ENCODE measurements at places on chromosomes 11 and 22.

GRCh38 chr22:44381761-44382115, 69.0 kb upstream of the SHISAL1 start:
- no peak for DNase-seq

DNA sequence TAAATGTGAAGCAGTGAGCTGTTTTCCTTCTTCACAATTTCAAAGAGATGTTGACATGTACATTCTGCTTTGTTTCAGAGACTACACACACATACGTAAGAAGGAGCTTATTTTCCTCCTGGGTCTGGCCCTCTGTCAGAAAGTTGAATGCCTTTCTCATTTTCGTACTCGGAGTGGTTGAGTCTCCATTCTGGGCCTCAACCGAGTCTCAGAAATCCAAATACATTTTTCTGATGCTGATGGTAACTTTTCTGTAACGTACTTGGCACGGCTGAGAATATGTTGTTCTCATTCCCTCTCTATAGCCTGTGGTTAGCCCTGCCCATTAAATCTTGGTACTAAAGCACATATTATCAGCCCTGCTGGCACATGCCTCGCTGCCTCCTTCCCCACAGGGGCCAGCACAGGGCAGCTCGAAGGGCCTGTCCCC, 25.3 kb downstream of the PARVA start:
- no peak for DNase-seq

GRCh38 chr11:73597336-73597955, 466 bp downstream of the FAM168A start:
- DNase-seq: no peak

GRCh38 chr11:107561688-107562087, 3.8 kb downstream of the ALKBH8 start:
- DNase-seq: no peak

- DNase-seq: no peak
These were observed 116.7 kb downstream of the SGSM3 start for GRCh38 chr22:40486962-40487602.

DNA sequence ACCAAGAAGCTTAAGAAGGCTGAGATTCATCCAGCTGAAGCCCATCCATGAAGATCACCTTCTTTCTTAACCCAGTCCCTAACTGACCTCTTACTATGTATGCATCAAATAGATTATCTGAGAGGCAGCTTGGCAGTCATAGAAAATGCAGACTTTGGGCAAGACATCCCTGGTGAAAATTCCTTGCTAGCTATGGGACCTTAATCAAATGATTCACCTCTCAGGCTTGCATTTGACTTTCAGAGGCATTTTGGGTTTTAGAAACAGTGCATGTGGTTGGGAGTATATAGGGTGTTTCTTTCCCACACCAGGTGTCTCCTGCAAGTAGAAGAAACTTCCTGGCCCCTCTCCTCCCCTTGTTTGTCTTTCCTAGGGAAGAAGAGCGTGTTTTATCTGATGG, 188.5 kb upstream of the ISX start:
- no peak for DNase-seq

- DNase-seq: no peak
These were observed 14.6 kb upstream of the FLRT1 start for GRCh38 chr11:64020976-64021756.

DNA sequence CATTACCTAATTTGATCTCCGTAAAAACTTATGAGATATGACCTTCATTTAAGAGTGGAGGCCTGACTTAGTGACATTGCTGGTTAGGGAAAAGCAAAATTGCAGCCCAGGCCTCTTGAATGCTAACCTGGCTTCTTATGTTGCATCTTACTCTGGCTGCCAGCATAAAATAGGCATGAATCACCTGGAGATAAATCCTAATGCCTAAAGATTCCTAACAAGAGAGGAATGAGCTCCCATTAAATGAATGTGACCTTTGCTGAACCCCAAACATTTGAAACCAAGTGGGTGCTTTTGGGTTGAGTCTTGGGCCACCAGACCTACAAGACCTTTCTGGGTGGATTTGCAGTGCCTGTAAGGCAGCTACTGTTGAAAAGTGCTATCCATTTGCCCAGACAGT, 1145.6 kb upstream of the TENM4 start:
- no peak for DNase-seq

- DNase-seq: no peak
These were observed 6.0 kb upstream of the SLC37A2 start for GRCh38 chr11:125056931-125057692.

- DNase-seq: no peak
These were observed 10.3 kb upstream of the FIBIN start for GRCh38 chr11:26983645-26984044.

DNA sequence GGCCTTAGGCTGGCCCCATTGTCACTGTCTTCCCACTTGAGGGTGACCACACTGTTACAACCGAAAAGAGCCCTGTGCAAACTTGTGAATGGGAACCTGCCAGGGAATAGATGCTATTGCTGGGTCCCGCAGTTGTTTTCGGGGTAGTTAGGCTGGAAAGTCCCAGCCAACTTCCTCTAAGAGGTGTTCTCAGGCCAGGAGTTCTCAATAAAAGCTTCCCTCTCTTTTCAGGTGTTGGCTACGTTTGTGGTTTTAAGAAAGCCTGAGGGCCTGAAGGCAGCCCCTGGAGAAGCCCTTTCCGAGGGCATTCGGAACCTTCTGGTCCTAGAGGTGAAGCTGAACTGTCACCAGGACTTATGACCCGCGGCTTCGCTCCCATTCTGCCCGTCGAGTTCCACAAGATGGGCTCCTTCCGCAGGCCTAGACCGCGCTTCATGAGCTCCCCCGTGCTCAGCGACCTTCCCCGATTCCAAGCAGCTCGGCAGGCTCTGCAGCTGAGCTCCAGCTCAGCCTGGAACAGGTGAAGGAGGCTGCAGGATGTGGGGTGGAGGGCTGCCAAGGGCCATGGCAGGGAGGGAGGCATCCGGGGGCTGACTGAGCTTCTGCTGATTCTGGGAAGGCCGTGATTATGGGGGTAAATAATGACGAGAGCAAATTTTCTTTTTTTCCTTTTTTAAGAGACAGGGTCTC, 104.8 kb downstream of the PRR5L start:
- DNase-seq: peak; percentile 44

DNA sequence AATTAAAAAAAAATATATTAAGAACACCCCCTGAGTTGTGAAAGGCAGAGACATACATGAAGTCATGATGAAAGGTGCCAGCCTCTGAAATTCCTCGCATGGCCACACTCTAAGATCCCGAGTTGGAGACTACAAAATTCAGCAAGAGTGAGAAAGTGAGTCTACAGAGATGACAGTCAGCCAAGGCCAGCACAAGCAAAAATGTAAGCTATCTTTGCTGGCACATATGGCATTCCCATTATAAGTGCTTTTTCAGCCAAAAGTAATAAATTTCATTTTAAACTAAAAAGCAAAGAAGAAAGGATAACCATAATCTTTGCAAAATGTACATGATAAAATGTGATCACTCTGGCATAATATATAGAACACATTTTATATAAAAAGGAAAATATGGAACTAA, 40.6 kb downstream of the FANCF start:
- DNase-seq: no peak

GRCh38 chr11:127624306-127624856, 623.8 kb upstream of the KIRREL3 start:
- no peak for DNase-seq

DNA sequence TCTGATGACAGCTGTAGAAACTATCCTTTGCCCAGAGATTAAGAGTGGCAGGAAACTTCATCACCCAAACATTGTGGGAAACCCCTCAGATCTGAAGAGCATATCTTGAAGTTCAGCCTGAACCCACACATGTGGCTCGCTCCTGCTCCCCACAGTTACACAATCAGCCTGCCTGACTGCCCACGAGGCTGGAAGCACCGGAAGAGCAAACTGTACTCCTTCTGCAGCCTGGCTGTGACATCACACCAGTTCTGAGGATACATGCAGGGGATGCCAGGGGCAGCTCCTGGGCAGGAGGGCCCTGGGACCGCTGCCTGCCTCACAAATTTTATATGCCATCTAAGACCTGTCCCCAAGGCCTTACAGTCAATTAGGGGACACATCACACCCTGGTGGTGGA, 444.4 kb downstream of the BUD13 start:
- no peak for DNase-seq

DNA sequence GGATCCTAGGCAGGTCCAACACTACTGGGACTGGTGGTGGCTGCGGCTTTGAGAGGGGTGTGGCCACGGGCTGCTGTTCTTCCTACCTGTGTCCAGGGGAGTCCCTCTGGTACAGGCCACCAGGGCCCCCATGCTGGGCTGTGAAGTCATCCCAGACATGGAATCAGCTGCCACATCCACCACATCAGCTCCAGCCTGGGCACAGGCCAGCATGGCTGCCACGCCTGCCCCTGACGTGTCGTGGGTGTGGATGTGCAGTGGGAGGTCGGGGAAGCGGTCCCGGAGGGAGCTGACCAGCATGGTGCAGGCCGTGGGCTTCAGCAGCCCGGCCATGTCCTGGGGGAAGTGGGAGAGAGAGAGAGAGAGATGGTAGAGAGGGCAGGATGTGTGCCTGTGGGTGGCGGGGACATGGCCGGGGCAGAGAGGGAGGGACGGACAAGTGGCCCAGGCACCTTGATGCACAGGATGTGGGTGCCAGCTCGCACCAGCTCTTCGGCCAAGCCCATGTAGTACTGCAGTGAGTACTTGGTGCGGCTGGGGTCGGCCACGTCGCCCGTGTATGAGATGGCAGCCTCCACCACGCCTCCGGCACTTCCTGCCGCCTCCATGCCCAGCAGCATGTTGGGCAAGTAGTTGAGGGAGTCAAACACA, 6.2 kb upstream of the LRFN4 start:
- DNase-seq: no peak

DNA sequence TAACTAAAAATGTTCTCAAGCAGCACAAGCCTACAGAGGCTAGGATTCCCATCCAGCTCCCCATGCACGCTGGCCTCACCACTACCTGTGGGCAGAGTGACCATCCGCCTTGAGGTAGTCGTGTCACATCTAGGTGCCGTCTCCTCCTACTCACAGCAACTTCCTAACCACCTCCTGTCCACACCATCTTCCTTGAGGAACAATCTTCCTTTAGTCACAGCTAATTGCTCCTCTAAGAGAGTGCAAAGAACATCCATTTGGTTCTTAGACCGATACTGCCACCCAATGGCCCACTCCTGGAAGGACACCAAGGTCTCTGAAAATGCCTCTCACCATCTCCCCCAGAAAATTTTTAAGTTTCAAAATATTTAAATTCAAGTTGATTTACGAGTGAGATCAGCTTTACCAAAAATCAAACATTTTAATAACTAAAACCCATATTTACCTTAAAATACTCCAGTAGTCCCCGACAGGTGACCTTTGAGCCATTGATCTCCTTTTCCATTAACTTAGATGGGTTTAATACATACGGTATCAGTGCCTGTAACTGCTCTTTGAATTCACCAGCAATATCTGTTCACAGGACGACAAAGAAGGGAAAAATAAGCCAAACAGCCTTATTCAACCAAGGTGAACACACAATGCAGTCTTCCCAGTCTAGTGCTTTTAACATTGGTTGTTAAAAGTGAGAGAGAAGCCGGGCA, 21.7 kb upstream of the PLAAT3 start:
- peak; percentile 51 for DNase-seq

DNA sequence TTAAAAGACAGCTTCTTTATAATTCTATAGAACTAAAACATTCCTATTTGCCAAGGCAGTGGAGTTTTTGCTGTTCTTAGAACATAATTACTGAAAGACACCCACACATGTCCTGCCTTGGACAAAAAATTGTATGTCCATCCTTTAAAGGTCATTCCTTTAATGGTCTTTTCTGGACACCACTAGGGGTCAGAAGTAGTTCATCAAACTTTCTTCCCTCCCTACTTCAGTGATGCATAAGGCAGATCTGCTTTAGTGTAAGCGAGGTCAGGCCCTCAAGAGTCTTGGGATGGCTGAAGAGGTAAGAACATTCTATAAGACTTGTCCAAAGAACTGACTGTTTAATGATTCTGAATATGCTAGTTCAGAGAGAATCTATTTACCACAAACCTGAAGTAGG, 4.3 kb upstream of the OR51V1 start:
- DNase-seq: peak; percentile 39

DNA sequence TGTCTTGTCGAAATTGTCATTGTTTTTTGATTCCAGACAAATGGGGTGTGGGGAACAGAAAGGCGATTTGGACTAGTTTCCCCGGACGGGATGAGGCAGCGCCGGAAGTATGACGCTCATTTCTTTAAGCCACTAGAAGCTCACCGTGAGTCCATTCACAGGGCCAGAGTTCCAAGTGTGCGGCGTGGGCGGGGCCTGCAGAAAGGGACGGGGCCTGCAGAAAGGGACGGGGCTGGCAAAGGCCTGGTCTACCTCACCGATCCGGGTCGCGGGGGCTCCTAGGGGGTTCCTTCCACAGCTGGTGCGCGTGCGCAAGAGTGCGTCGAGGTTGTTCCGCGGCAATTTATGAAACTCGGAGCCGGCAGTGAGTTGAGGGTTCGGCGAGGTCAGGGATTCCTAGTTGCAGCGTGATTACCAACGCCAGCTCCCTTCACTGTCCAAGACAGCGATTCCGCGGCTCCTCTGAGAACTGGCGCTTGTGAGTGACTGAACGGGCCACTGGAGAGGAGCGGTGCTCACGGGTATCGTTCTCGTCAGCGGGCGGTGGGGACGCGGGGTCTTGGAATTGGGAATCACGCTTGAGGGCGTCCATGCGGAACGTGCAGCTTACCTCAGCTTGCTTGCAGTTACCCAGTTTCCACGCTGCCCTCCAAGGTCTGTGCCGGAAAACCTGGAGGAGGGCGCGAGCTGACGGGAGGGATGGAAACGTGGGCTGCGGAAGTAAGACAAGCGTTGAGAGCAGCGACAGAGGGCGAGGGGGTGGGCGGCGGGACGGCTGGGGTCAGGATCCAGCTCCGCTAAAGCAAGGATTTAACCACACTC, at the start of gene ZNF215:
Gene ZNF215 (plus strand): TSS at position 219 of the 822 bp plus-strand sequence. CDS start 5,847 bp downstream, outside the sequence.
- no peak for DNase-seq

DNA sequence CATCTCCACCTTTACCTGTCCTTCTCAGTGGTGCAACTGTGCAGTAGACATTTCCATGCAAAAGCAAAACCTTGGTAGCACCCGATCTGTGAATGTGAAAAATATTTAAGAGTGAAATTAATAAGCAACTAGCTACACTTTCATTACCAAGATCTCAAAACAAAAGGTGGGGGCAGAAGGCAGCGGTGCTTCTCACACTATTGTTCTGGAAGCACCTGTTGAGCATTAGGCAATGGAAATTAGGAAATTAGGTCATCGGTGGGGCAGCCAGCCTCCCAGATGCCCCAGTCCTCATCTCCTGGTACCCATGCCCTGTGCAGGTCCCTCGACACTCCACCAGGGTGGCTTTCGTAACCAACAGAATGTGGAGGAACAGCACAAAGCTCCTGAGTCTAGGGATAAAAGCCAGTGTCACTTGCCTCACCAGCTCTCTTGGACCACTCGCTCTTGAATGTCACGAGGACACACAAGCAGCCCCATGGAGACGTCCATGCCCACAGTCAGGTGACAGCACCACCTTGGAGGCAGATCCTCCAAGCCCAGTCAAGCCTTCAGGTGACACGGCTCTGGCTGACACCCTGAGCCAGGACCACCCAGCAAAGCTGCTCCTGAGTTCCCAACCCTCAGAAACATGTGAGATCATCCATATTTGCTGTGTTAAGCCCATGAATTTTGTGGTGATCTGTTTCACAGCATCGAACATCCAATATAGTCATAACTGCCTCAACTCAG, 3.3 kb downstream of the LTO1 start:
- DNase-seq: no peak

GRCh38 chr11:61061081-61061826, 41.0 kb upstream of the CD5 start:
- DNase-seq: no peak

GRCh38 chr11:83037877-83038276, 33.8 kb downstream of the RAB30 start:
- DNase-seq: no peak

All from bone marrow (tissue), 2 donors.